ENCODE measurements at places on chromosomes 1 and 21.

- DNase-seq = peak; percentile 27
Observed at GRCh38 chr1:61287734-61288133, 205.4 kb downstream of the NFIA start.

DNA sequence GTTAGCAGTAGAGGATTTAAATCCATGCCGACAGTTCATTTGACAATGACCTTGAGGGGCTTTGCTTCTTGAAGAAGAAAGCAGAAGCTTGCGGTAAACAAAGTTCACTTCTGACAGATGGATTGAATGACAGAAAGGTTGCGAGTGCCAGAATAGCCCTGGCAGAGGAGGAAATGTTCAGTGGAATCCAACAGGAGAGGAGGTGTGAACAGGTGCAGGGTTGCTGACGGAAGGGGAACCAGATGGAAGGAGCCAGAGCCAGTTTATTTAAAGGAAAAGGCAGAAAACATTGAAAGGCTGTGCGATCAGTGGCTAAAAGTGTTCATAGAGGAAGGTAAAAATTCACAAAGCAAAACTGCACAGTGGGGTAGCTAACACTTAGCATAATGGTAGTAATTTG lies 141.0 kb downstream of the SDCCAG8 start:
- no peak for DNase-seq

GRCh38 chr1:228555074-228555994 lies 68.2 kb downstream of the RNF187 start:
- DNase-seq = no peak

DNA sequence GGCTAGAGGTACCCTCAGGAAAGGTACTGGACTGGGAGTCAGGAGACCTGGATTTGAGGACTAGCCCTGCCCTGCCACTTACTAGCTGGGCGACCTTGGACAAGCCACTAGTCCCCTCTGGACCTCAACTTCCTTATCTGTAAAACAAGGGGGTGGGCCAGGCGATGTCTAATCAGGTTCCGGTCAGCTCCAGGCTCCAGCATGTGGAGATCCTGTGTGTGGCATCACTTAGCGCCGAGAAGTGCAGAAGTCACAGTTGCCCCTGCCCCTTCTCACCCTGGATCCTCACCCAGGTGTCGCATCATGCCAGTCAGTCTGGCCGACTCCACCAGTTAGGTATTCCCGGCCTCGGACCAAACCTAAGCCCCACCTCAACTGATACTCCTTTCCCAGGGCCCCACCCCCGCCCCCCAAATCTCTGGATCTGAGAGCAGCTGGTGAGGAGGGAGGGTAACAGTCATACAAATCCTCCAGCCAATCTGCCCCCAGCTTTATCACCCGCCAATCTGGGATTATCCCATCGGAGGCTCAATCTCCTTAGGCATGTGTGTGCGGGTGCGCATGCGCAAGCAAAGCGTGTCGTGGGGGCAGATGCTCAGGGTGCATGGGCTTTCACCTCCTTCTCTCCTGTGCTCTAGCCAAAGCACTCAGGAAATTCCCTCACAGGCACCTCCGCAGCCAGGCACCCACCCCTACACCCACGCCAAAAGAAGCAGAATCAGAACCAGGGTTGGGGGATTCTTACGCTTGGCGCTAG lies 5.4 kb downstream of the CELF3 start:
- no peak for DNase-seq

DNA sequence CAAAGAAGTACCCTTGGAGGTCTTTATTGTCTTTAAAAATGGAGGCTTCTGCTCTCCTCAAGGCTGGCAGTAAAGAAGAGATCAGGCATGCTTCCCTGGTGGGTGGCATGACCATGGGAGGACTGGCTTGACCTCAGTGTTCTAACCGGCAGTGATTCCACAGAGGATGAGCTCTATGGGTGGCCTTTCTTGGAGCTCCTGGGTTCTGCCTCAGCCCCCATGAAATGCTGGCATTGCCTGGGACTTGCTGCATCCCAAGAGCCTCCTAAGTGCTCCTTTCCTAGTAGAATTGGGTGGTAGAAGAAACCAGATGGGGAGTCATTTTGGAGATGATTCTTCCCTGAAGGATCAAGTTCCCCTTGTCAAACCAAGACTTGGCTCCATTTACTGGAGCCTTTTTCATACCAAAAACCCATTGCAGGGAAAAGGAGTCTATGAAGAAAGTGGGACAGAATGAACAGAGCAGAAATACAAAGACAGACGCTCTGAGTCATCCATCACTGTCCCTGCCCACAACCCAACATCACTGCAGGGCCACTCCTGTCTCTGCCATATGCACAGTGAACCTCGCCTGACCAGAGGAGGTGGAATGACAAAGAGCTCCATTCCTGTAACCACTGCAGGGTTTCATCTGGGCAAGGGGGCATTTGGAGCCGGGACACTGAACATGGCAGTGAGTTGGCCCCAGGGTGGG lies 42.4 kb downstream of the RIMS3 start:
- DNase-seq = no peak

DNA sequence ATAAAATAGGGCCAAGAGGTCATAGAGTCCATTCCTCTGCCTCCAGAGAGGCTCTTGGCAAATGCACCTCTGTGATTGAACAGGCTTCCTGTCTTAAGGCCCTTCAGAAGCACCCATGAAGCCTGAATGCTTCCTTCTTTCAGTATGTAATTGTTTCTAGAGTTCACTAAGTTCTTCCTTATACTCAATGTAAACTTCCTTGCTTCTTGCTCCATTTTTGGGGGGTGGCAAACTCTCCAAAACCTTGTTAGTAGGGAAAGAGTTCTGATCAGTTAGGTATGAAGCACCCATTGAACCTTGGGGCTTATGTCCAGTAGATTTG lies 102.3 kb upstream of the LPGAT1 start:
- no peak for DNase-seq

Measured in T1000 (cell line).